Cardiac fibroblast (primary cell): ENCODE measurements at places on chromosomes 3 and 15.

DNA sequence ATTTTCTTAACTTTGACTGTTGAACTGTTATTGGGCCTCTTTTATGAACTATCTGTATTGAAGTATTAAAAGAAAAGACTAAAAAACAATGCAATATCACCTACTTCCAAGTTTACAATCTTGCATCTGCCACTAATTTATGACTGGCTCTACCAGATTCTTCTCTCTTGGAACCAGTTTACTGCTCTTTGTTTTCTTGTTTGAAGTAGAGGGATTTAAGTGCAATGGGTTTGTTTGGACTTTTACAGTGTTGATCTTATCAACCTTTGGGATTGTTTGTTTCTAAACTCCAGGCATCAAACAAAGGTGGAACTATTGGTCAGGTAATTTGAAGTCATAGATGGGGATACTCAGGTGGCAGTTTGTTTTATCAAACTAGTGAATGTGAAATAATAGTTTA, 43.0 kb upstream of the MEIS2 start:
- DNase-seq: no peak

GRCh38 chr3:75342425-75342824, 321.7 kb upstream of the FRG2C start:
- DNase-seq: no peak

DNA sequence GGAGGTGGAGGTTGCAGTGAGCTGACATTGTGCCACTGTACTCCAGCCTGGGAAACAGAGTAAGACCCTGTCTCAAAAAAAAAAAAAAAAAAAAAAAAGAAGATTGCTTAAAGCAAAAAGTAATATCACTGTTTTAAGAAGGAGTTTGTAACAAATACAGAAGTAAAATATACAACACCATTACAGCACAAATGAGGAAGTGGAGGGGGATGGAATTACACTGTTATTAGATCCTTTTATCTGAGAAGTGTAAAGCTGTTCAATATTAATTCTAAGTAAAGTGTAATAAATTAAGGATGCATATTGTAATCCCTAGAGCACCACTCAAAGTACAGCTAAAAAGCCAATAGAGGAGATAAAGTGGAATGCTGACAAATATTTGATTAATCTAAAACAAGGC, 47.0 kb upstream of the SNRPA1 start:
- DNase-seq: no peak

DNA sequence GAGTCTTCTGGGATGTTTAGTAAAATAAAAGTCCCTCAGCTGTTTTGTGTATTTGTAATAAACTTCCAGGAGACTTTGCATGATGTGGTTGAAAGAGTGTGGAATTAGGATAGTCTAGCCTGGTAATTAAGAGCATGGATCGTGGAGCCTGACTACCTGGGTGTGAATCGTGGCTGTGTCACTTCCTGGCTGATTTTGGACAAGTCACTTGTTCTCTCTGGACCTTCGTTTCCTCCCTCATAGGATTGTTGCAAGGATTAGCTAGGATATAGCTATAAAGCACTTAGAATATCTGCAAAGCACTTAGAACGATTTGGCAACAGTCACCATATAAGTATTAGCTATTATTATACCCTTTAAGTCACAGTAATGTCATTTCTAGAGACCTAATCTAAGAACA, 40.2 kb downstream of the SLMAP start:
- DNase-seq: no peak

GRCh38 chr3:171874251-171874681, 31.1 kb downstream of the TMEM212 start:
- peak; percentile 98 for DNase-seq

DNA sequence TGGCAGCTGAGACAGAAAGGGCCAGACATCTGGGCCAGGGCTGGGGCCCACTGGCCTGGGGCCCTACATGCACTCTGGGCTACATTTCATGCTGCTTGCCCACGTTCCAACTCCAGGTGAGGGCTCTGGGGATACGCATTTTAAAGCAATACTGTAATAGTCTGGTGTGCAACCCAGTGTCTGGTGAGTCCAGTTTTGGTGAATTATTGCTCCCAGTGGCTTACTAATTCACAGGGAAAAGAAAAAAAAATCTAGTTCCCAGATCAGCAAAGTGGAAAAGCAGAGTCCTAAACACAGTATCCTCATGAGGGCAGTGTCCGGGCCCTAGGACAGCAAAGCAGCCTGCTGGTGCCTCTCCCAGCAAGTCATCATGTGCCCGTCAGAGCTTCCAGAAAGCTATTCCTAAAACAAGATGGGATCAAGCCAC, 82.4 kb downstream of the CCNL1 start:
- peak; percentile 46 for DNase-seq

DNA sequence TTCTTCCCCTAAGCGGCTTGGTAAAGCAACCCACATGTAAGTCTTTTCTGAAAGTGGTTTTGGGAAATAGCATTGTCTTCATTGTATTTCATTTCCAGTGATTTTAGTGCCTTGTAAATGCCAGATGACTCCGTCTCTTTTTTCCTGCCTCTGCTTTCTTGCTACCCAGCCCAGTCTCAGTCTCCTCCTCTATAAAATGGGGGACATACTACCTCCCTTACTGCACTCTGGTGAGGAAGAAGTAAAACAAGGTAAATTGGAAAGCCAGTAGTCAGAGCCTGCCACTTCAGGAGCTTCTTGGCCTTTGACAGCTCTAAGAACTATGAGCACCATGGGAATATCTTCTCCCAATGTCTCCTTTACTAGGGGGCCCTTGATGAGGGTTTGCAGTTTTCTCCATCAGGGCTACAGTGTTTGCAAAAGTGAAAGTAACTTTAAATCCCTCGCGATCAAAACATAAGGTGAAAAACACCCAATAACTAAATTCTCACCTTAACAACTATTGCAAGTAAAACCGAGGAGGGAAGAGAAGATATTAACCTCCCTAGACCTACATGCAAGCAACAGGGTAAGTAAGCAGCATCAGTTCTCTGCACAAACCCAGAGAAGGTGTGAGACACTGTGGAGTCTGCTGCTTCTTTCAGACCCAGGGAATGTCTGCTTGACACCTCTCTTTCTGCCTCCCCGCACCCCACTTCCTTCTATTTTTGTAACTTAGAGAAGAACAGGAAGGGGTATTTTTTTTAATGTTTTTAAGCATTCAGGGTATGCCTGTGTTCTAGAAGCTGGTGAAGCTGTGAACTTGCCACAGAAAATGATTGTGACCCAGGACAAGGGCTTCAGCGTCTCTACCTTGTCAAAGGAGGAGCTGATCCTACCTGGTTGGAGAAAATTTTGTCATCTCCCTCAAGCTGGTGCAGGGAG, 159.1 kb upstream of the EOMES start:
- no peak for DNase-seq

GRCh38 chr15:63672775-63673174, 75.6 kb downstream of the FBXL22 start:
- no peak for DNase-seq

- DNase-seq: peak; percentile 23
Measured at GRCh38 chr15:25717457-25718168, 145.5 kb downstream of the ATP10A start.

DNA sequence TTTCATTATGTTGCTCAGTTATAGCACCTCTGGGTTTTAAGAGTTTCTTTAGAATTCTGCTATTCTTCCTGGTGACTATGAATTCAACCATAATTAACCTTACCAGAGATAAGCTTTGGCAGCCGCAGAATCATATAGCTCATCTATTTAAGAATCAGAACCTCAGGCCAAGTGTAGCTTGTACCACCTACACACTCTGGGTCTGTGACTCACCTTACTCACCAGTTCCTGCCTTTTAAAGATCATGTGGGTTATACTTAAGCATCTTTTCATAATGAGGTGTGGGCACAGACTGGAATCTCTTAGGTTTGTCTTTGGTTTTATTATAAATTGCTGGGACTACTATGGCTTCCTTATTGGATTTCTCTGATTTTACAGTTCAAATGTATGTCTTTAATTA, 21.9 kb downstream of the CDV3 start:
- no peak for DNase-seq
